ENCODE measurements at places on chromosomes 3 and 15.

DNA sequence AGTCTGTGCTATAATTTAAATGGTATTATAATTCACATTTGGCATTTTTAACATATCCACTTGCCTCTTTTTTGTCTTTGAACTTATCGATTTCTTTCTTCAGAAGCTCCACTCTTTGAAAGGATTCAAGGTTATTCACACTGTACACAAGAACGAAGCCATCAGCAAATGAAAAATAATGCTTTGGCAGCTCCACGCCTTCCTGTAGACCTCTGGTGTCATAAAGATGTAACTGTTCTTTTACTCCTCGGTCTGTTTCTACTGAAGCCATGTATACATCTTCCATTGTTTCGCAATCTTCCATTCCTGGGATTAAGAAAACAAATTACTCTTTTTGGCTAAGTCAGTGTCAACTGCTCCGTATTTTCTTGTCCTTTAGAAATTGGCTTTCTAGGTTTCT, 16.0 kb downstream of the NKIRAS1 start:
- DNase-seq, result no peak

GRCh38 chr15:87736401-87736800, 520.1 kb downstream of the NTRK3 start:
- no peak for DNase-seq

DNA sequence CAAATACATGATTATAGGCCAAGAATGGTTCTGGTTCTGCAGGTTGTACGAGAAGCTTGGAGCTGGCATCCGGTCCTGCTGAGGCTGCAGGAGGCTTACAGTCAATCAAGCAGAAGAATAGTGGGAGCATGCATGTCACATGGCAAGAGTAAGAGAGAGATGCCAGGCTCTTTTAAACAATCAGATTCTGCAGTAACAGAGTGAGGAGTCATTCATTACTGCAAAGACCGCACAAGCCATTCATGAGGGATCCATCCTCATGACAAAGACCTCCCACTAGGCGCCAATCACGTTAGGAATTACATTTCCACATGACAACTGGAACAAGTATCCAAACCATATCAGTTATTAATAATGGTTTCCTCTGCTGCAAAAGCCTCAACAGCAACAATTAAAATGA, 536.8 kb downstream of the CADM2 start:
- DNase-seq, result no peak

DNA sequence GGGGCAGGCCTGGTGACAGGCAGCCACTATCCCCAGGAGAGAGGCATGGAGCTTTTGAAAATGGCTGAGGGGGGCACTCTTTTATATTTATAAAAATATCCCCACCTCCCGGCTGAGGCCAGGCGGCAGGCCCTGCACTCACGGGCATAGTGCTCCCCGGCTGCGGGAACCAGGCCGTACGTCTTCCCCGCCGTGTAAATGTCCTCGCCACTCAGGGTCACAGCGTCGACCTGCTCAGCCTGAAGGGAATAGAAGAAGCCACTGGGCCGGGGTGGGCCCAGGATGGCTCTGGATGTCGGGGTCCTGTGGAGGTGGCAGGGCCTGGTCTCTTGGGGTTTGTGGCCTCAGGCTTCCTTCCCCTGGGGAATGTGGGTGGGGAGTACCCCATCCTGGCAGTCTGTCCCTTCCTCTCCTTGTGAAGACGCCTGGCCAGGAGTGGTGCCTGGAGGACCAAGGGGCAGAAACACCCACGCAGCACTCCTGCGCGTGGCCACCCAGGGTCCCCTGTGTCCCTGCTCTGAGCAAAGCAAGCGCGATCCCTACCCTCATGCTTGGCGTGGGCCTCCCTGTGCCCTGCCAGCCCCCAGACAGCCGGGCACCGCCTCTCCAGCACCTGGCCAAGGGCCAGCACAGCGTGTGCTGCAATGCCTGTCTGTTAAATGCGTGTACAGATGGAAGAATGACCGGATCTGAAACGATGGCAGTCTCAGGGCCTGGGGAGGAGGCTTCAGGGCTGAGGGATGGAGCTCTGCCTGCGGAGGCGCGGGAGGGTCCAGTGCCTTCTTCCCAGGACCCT, 18.9 kb downstream of the MELTF start:
- DNase-seq, result no peak

GRCh38 chr3:52494445-52494844, 693 bp upstream of the STAB1 start:
- no peak for DNase-seq

- no peak for DNase-seq
These were observed 234.8 kb upstream of the TRIM42 start for GRCh38 chr3:140443073-140443472.

All from substantia nigra (tissue), 51 donors.